Activated CD4-positive, alpha-beta T cell treated with anti-CD3 and anti-CD28 coated beads, Interleukin-2, Interleukin-6, amounts not matched to agents 100 ng/mL and 50 ng/mL, durations not matched to agents 16 hours and 8 hours (primary cell): ENCODE measurements at places on chromosomes 13 and 19.

GRCh38 chr13:67228916-67229315 lies 1.2 kb downstream of the PCDH9 start:
- DNase-seq = no peak

DNA sequence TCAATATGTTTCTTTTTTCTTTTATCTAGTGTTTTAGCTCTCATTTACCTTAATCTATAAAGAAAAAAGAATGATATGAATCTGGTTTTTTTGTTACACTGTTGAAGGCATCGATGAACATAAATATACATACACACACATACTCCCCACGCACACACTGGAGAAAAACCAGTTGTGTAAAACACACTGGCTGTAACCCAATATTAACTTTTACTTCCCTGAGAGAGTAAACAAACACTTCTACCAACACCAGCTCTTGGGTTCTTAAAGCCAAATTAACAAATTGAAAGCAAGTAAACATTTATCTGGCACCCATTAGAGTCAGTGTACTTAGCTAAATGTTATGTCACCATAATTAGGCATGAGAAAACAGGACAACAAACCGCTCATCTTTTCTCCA lies 145.7 kb downstream of the ABCC4 start:
- no peak for DNase-seq

- peak; percentile 56 for DNase-seq
Observed at GRCh38 chr19:11137542-11138384, 17.8 kb downstream of the SPC24 start.

- no peak for DNase-seq
Observed at GRCh38 chr13:20131057-20131832, 29.6 kb downstream of the GJA3 start.

DNA sequence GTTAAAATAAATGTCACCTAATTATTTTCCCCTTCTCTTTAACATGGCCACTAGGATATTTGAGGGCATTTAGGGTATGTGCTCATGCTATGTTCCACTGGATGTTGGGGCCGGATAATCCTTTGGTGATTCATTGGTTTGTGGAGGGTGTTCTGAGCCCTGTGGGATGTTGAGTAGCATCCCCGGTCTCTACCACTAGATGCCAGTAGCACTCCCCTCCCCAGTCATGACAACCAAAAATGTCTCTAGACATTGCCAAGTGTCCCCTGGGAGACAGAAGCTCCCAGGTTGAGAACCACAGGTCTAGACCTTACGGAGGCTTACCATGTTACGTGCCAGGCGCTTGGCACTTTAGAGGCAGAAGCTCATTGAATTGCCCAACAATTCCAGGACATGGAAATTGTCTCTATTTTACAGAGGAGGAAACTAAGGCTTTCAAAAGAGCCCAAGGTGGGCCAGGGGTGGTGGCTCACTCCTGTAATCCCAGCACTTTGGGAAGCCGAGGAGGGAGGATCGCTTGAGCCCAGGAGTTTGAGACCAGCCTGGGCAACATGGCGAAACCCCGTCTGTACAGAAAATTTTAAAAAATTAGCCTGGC lies 14.1 kb downstream of the SHANK1 start:
- DNase-seq = peak; percentile 53

DNA sequence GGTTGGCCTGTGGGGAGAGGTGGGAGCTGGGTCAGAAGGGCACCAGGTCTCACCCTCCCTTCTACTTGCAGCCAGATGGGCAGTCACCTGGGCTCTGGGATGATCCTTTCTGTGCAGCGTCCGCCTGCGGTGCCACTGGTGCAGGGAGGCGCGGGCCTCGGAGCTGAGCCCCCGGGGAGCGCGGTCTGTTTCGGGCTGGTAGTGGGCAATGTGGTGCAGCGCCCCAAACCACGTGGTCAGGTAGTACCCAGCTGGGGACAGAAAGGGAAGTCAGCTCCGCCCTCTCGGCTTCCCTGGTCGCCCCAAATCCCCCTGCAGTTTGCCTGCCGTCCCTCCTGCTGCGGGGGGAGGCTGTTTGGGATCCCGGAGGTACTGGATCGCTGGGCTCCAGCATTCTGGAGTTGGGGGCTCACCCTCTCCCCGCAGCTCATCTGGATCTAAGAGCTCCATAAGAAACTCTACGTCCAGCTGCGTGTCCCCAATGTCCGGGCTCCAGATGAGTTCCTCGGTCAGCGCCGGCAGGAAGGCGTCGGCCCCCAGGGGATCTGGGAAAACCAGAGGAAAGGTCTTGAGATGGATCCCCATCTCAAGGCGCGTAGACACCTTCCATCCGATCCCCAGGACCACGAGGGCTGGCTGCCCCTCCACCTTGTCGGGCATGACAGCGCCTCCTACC lies 8.8 kb downstream of the RINL start:
- DNase-seq = peak; percentile 62

- no peak for DNase-seq
Observed at GRCh38 chr13:43307921-43308433, 284.6 kb downstream of the DNAJC15 start.

DNA sequence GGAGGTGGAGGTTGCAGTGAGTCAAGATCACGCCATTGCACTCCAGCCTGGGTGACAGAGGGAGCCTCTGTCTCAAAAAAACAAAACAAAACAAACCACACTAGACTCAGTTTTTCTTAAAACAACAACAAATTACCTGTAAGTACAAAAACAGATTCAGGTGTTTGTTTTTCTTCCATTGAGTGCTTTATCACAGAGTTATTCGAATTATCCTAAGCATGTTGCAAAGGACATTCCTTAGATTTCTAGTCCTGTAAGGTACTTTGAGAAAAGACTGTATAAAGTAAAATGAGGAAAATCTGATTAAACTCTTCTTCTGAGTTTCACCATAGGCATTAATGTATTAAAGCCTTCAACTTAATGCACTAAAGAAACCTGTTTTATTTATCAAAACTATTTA lies 2.2 kb upstream of the EEF1AKMT1 start:
- DNase-seq = no peak

DNA sequence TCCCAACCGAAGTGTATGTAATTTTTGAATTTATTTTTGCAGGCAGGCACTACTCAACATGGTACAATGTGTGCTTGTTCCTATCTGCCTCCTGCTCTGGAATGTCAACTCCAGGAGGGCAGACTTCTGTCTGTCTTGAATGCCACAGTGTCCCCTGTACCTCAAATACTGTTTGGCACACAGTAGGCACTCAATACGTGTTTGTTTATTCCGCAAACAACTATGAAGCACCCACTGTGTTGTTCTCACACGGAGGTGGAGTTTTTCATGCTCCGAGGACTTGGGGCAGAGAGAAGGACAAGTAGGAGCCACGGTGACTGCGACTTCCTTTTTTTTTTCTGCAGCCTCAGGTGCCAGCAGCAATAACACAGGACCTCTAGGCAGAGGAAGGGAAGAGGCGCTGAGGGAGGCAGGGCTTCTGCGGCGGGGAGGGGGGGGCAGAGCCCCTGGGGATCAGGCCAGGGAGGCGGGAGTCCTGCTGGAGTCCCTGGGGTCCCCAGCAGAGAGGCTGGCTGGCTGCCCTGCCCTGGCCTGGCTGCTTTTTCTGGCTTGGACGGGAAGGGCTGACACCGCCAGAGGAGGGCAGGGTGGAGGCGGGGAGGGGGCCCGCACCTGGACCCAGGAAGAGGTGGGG lies 29.3 kb upstream of the TNFAIP8L1 start:
- no peak for DNase-seq
